ENCODE measurements at places on chromosomes 12 and 14.

GRCh38 chr12:51198568-51199365 lies 19.1 kb downstream of the POU6F1 start:
- no peak for DNase-seq

DNA sequence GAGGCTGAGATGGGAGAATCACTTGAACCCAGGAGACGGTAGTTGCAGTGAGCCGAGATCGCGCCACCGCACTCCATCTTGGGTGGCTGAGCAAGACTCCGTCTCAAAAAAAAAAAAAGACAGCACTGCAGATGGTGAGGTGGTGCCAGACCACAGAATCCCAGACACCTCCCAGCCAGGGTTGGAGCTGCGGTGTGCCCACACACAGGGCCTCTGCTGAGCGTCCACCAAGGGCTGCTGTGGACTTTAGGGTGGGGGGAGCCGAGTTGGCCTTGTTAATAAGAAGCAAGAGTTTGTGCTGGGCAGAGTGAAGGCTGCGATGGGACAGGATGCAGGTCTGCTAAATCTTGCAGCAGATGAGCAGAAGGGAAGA lies 14.2 kb downstream of the KMT5A start:
- no peak for DNase-seq

DNA sequence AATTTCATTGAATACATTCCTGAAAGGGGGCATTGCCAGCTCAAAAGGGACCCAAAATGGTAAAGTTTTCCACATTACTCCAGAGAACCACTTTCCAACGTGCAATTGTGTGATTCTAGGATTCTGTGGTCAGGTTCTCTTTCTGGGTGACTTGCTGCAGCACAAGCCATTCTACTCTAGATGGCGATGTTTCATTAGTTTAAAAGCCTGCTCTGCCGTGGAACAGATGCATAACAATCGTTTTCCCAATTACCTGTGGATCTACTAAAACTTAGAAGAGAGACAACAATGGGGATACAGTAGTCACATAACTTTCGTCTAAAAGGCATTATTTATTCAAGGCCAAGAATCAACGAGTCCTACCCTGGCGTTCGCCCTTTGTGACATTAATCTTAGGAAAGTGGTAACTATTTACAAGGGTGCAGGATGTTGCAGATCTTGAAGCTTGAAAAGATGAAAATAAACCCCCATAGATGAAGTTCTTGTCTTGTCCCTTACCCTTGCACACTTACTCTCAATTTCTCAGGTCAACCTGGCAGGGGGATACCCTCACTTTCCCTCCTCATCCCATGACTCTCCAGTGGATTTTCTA lies 400.9 kb downstream of the SNAPC1 start:
- no peak for DNase-seq

DNA sequence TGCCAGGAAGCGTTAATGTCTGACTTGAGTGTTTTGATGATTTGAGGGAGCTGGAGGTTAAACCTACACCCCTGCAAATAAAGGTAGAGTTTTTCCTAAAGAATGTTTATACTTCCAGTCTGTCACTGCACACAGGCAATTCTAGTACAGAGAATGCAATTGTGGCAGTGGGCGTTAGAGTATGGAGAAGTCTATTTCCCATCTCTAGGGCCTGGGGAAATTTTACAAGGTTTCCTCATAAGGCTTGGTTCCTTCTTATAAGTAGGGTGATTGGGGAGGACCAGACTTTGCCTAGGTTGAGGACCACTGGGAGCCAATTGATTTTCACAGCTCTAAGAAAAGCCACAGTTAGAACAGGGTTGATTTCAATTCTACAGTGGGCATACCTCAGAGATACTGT lies 44.3 kb downstream of the IFNG start:
- no peak for DNase-seq

- no peak for DNase-seq
Observed at GRCh38 chr12:105729926-105730325, 399.4 kb downstream of the C12orf75 start.

- DNase-seq, result no peak
Observed at GRCh38 chr12:94230357-94230905, 82.1 kb downstream of the PLXNC1 start.

- no peak for DNase-seq
Observed at GRCh38 chr14:74483321-74483720, 9.8 kb downstream of the NPC2 start.

GRCh38 chr12:6951551-6952120 lies 480 bp downstream of the PTPN6 start:
- DNase-seq, result no peak

- no peak for DNase-seq
Observed at GRCh38 chr14:97077253-97077653, 280.1 kb downstream of the VRK1 start.

DNA sequence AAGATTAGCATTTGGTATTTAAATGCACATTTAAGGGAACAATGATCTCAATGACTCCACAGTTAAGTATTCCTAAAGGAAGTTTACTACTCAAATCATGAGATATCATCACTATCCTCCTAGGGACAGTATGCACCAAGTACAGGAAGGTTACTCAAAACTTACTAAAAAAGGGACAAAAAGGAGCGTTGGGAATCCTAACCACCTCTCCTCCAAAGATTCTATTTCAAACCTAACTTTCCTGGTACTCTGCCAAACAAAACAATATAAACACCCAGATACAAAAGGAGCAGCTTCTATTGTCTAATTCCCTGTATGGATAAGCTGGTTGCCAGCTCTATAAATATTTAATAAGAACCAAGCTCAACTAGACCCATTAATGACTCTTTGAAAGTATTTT lies 377.7 kb downstream of the NUAK1 start:
- no peak for DNase-seq

DNA sequence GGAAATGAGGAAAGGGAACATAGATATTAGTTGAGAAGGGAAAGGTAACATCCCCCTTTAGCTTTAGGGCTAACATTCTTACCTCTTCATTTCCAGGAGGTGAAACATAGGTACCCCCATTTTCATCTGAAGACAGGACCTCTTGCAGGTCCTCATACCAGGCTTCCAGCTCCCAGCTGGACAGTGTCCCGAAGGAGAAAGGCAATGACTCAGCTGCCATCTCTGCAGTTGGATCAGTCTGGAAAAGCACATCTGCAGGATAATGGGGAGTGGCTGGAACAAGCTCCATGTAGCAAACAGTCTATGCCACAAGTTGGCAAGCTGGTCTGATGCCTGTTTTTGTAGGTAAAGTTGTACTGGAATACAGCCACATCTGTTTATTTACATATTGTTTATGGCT lies 3.1 kb downstream of the DDIT3 start:
- DNase-seq, result no peak

DNA sequence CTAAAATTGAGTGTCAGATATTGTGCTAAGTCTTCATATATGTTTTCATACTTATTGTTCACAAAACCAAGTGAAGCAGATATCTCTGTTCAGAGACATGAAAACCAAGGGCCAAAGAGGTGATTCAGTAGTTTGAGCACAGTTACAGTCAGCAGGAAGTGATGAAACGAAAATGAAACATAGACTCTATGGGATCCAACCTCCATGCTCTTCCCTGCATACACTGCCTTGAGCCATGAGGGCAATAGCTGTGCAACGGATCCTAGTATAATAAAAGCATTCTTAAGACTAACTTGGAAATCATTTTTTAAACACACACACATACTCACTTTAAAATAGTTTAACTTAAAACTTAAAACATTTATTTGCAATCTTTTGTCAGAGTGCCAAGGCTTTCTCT lies 27.9 kb downstream of the ESR2 start:
- DNase-seq, result no peak

DNA sequence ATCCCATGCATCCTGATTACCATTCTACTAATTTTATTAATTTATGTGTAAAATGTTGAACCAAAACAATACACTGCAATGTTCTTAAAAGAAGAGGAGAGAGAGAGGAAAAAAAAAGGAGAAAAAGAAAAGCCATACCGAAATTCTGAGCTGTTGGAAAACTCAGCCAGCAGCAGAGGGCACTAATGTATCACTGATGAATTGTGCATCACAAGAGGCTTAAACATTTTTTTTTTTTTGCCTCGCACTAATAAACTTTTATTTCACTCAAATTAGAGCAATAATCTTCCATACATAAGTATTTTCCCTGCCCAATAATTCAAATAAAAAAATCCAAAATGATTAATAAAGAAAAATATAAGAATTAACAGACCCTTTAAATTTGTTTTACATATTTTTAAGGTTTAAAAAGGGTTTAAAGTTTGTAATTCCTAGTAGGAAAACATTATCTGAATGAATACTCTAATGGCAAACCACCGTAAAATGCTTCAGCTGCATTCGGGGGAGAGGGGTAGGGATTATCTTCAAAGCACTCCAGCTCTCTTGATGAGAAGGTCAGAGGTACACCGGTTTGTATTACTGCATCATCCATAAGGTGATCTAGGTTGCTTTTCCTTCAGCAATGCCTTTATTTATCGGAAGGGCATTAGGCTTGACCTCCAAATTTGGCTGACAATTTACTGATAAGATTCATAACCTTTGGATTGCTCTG lies 41.9 kb downstream of the ATP23 start:
- DNase-seq, result peak; percentile 7
